ENCODE measurements at places on chromosomes 16 and 17. TPM values are rescaled to one million over a fixed set of nuclear protein-coding genes. Genes with fewer than 3 reads are reported as not detected.
A peak's percentile ranks its signal among the peaks of the same experiment; 100 is the strongest.

TPPP3 gene
- total RNA-seq: under 0.01 TPM

BRIP1 gene
- total RNA-seq: 6.4 TPM

HOXB13 gene
- not detected for total RNA-seq

DNA sequence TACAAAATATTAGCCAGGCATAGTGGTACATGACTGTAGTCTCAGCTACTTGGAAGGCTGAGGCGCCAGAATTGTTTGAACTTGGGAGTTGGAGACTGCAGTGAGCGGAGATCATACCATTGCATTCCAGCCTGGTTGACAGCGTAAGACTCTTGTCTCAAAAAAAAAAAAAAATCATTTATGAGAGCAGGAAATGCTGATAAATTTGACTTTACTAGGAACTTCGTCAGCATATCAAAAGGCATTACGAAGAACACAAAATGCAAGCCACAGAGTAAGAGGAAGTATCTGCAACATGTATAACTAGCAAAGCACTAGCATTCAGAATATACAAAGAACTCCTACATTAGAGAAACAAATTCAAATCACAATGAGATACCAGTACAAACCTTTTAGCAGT lies 279.3 kb downstream of the ZFHX3 start:
- no peak for DNase-seq

DNA sequence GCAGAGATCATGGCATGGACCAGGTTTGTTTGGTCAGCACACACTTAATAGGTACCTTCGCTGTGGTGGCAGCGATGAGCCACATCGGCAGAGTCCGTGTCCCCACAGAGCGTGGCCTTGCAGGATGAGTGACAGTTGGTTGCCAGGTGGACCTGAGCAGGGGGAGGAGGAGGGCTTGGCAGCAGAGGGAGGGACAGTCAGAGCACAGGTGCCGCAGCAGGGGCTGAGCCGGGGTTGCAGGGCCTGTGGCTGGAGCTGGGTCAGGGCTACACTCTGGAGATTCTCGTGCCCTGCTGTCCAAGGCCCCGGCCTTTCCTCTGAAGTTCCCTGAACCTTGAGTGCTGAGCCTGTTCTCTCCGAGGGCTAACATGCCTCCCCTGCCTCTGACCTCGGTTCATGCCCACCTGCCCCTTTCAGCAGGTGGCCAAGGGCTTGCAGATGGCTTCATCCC lies 24.8 kb downstream of the POLR3E start:
- DNase-seq: no peak

DNA sequence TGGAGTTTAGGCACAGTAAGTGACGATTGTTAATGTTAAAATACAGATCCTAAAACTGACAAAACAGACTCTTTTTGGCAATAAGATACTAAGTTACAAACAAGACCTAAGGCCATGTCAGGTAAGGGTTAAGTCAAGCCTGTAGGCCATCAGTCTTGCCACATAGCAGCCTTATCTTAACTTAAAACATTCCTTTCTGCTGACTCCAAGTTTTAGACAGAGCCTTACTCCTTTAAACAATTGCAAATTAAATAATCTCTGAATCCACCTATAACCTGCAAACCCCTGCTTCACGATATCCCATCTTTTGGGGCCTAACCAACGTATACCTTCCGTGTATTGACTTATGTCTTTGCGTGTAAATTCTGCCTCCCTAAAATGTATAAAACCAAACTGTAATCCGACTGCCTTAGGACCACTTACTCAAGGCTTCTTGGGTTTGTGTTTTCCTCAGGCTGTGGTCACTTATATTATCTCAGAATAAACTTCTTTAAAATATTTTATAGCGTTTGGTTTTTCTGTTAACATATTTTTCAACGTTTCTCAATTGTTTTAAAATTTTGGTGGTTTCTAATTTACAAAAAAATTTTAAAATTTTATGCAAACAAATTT lies 64.4 kb downstream of the EFCAB5 start:
- DNase-seq: no peak

TERB1 gene
- total RNA-seq: under 0.01 TPM

DNA sequence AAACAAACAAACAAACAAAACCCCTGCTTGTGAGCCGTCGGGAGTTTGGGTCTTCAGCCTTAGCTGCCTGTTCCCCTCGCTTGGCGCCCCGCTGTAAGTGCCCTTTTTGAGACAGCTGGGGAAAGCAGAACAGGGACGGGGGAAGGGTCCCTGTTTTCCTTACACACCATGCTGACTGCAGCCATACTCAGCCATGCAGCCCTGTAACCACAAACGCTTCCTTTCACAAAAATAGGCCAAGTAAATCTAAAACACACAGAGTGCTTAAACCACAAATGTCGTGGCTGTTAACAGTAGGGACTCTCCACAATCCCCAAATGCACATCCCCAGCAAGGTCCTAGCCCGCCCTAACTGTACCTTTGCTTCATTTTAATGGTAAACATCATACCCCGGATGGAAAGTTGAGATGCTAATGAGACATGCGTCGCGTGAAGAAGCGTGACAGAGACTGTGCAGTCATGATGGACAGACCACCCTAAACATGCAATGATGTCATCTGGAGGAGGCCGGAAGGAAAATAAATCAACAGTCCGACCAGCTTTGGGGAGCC lies 129.9 kb downstream of the MGAT5B start:
- DNase-seq: no peak

DNA sequence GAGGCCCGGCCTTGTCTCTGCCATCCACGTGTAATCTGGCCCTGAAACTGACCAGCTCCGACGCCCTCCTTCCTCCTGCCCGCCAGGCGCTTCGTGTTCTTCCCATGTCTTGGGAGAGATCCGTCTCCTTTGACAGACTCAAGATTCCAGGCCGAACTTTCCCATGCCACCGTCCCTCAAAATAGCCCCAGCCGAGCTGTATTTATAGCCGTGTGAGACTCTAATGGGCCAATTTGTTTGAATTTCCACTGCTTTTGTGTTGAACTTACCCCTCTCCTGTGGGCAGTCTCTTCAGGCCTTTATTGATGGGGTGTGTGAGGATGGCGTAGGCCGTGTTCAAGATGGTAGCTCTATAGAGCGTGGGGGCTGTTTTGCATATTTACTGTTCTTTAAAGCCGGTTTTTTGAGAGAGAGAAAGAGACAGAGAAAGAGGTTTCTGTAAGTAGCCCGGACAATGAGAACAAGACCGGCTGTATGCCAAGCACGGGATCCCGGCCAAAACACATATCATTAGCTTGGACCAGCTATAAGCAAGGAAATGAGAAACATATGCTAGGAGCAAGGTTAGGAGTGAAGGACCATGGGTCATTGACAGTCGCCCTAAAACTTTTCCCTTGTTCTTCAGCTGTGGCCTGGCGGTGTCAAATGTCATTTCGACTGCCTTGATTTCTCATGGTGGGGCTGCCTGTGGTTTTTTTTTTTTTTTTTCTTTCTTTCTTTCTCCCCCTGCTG lies 124.5 kb upstream of the ZFHX3 start:
- peak; percentile 97 for DNase-seq

ETV4 gene
- 7.2 TPM for total RNA-seq

CSH2 gene
- not detected for total RNA-seq

DNA sequence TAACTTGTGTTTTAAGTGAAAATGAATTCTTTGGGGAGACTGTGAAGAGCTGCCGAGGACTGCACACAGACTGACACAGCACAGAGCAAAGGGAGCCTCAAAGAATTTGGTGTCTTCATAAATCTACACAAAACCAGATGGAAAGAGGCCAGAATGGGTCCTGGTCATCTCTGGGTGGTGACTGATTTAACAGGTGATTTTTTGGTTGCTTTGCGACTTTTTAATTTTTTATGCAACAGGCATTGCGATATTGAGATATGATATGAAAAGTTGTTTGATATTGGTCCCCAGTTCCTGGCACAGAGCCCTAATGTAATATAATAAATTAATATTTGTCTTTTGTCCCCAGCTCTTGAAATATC lies 12.6 kb upstream of the EIF1 start:
- DNase-seq: no peak

ABCC12 gene
- total RNA-seq: not detected

DNA sequence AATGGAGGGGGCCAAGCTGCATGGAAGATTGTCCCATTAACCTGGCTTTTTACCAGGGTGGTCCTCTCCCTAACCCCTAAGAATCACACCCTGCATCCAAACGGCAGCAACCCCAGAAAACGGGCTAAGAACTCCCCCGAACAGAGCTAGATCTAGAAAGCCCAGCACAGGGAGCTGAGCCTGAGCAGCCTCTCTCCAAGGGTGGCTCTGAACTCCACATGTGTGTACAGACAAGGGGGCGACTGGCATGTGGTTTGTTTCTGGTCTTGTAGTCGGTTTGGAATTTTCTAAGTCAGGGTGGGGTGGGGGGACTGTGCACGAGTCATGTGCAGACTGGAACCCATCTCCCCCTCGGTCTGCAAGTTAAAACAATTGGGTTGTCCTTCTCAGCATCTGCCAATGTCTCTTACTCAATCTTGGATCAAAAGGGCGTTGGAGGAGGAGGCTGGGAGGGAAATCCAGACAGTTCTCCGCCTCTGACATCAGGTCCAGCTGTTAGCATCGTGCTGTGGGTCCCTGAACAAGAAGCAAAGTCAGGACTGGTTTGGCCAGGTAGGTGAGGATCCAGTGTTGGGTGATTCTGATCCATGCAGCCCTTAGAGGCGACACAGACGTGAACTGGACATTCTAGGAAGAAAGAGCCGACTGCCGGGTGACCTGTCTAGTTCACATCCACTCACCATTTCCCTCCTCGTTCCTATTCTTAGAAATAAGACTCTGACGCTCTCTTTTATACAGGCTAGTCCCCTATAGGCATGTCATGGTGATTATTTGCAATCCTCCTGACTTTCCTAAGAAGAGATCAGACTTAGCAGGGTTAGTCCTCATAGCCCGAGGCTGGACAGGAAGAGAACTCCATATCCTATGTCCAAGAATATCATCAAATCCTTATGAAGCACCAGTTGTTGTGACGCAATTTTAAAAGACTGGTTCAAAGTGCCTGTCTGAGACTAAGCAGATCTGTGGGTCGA lies 381.8 kb downstream of the SOX9 start:
- DNase-seq: no peak

- no peak for DNase-seq
Observed at GRCh38 chr17:28488533-28489276, 15.3 kb downstream of the SLC13A2 start.

DNA sequence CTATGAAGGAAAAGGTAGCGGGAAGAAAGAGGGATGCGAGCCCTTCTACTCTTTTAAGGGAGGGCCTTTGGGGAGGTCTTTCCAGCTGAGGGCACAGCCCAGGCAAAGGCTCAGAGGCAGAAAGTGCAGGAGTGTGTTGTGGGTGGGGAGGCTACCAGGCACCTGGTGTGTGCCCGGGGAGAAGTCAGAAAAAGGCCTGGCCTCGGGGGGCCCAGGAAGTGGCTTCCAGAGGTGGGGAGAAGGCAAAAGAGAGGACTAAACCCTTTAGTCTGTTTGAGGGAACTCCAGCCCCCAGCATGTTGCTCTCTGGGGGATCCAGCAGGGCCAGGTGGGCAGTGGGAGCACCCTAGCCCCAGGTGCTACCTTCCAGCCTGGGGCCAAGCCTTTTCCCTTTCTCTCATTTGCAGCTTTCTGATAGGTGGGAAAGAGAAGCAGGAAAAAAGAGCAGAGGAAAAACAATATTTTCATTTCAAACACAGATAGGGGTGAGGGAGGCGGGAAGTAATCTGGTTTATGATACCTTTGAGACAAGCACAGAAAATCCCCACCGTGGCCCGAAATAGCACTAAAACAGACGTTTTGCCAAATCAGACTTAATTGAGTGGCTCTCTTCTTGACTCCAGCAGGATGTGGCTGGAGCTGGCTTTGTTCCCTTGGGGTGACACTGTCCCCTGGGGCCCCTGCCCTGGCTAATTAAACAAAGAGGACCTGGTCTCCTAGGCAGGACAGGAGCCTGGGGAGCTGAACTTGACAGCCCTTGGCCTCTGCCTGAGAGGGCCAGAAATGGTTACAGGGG lies 10.4 kb downstream of the RAI1 start:
- peak; percentile 64 for DNase-seq

DNA sequence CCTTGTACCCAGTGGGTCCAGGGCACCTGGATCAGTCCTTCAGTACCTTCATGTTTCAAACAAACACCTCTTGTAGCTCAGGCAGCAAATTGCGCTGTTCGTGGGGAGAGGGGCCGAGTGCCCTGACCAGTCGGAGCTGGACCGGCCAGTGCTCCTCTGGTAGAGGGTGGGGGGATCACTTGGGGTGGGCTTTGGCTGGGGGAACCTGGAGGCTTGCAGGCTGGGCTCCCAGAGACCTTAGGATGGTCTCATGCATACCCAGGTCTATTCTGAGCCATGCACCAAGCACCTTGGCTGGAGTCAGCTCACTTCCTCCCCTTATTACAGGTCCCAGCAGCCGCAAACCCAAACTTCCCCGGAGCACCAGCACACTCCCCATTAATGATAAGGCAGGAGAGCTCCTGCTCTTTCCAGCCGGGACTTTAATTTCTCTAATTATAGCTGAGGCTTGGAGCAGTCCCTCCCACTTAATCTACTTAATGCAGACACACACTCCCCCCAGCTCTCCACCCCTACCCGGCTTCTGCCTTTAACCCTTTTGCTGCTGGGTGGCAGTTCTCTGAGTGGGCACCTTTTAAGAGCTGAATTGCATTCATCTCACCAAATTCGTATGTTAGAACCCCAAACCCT lies 26.3 kb upstream of the MGAT5B start:
- DNase-seq: no peak

GRCh38 chr16:8469102-8469778 lies 121.1 kb downstream of the TMEM114 start:
- no peak for DNase-seq

ITGAD gene
- not detected for total RNA-seq

- DNase-seq: no peak
Observed at GRCh38 chr16:57413733-57414132, 9.2 kb downstream of the CCL17 start.

GRCh38 chr17:67628580-67629013 lies 89.1 kb upstream of the NOL11 start:
- no peak for DNase-seq

DNA sequence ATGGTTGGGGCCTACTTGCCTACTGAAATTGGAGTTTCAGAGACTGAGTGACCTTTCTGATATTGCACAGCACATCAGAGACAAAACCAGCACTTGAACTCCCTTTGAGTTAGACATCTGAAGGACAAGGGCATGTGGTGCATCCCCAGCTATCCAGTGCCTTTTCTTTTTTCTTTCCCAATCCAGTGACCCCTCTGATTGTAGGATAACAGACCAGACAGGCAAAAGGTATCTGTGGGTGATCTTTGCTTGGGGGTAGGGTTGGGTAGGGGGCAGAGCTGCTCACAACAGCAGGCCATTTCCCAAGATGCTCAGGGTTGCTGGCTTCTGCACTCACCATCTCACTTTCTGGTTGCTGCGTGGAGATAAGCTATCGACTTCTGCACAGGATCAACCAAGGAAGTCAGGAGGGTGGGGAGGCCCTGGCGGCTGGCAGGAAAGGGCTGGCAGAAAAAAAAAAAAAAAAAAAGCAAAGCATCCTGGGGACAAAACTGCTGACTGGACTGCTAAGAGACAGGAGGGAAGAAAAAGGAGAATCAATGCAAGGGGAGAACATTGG lies 42.2 kb downstream of the HOXB1 start:
- no peak for DNase-seq

TTLL6 gene
- under 0.01 TPM for total RNA-seq
